Activated T-helper 17 cell treated with anti-CD3 and anti-CD28 coated beads, Interleukin-2, amount 50 U/mL, for 72 hours (primary cell): ENCODE measurements at places on chromosomes 4 and X.

- ATAC-seq: no peak
Observed at GRCh38 chr4:172957216-172957615, 211.4 kb upstream of the GALNT7 start.

- ATAC-seq: no peak
Observed at GRCh38 chr4:120018786-120019185, 47.9 kb downstream of the MAD2L1 start.

GRCh38 chr4:6660430-6660829 lies 19.9 kb downstream of the MRFAP1 start:
- no peak for ATAC-seq

DNA sequence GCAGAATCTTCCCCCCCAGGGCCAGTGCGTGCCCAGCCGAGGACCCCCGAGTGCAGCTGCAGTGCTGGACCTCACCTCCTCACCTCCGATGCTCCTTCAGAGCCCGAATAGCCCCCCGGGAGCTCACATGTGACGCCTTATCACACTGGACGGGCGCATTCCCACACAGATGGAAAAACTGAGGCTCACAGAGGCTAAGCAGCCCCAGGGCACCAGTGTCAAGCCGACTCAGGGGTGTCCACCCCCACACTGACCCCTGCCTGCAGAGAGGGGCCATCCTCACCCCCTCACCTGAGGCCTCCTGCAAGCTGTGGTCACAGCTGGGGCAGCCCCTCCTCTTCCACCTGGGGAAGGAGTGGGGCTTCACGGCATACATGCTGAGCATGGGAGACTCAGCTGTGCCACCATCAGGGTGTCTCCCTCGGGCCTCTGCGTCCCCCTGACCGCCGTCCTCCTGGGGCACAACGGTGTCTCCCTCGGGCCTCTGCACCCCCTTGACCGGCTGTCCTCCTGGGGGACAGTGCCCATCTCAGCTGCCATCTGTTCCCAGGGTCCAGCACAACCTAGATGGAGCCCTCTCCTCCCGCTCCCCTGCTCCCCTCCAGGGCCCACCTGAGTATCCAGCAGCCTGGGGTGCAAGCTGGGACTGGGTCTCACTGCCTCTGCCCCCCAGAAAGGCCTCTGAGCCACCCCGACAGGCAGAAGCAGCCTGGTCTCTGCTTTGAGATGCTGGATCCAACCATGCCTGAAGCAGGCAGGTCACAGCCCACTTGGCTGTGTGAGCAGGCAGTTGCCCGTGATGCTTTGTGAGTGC lies 85.3 kb upstream of the NKX1-1 start:
- ATAC-seq: no peak

DNA sequence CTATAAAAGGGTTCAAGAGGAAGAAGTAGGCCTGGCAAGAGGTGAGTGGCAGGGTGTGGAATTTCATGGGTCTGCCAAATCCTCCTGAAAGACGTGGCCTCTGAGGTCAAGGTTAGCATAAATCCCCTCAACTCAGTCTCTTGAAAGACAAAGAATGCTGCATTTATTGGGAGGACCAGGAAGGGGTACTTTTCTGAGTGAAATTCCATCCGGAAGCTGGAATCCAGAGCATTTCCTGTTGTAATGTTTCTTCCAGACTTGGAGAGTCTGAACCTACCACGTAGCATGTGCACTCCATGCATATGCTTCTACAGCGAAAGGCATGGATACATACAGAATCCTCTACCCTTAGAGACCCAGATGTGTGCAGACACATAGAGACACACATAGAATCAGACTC lies 13.4 kb upstream of the FGD1 start:
- no peak for ATAC-seq

- ATAC-seq: no peak
Observed at GRCh38 chr4:23775694-23776093, 114.2 kb downstream of the PPARGC1A start.

DNA sequence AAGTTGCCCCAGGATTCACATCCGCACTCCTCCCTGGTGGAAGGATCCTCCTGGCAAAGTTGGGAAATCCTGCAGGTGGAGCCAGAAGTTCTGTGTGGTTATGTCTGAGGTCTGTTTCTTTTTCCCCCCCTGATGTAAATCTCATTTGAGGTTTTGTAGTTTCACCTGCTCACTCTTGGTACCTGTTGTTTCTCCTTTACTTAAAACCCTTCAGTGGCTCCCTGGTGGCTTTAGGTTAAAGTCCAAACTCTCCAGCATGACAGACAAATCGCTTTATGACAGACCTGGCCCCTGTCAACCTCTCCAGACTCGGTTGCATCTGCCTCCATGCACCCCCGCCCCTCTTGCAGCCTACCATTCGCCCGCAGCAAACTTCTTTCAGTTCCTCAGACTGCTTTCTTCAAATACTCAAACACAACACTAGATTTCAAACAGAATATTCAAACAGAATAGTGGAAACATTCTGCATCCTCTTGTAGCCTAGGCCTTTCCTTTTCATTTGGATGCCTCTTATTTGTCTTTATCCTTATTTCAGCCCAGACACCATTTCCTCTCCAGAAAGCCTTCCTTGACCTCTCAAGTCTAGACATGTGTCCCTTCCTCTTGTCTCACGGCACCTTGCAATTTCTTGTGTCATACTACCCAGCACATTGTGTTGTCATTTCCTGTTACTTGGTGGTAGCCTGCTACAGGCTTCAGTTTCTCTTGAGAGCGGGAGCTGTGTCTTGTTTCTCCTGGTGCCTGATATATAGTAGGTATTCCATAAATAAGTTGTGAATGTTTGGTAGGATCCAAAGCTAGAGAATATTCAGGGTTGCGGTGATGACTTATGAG lies 24.8 kb downstream of the IL13RA1 start:
- no peak for ATAC-seq

DNA sequence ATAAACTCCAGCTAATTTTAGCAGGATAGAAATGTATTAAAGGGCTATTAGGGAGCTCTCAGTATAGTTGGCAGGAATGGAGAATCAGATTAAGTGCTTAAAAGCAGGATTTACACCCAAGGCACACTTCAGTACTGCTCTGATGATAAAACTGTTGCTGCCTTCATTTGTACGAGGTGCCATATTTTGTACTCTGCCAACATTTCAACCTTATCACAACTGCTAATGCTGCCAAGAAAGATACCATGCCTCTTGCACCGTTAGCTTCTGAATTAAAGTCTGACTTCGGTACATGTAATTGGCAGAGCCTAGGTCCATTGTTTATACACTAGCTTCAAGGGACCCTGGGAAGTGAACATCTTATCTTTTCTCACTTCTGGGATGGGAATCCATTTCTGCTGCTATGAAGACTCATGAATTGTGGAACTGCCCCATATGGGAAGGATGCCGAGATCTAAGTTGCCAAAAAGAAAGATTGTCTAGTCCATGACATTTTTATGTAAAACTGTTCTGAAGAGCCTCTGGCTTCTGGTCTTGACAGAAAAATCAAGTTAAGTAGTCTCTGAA lies 624.0 kb upstream of the IGFBP7 start:
- no peak for ATAC-seq

DNA sequence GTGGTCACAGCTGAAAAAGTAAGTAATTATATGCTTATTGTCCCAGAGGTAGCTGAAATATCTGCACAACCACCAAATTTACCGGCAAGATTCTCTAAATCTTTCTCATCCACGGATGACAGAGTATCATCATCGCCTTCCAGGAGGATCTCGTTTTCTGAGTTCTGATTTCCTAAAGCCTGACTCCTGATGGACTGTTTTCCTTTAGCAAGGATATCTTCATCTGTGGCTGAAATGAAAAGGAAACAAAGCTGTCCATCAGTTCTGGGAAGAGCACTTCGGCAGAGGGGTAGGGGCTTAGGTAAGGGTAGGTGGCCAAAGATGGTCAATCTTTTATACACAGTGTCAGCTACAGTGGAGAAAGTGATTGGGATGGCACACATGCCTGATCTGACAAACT lies 8.7 kb downstream of the MAB21L2 start:
- no peak for ATAC-seq

GRCh38 chr4:110982486-110982885 lies 359.6 kb upstream of the PITX2 start:
- no peak for ATAC-seq

- no peak for ATAC-seq
Observed at GRCh38 chr4:2297606-2298531, 36.0 kb upstream of the MXD4 start.

DNA sequence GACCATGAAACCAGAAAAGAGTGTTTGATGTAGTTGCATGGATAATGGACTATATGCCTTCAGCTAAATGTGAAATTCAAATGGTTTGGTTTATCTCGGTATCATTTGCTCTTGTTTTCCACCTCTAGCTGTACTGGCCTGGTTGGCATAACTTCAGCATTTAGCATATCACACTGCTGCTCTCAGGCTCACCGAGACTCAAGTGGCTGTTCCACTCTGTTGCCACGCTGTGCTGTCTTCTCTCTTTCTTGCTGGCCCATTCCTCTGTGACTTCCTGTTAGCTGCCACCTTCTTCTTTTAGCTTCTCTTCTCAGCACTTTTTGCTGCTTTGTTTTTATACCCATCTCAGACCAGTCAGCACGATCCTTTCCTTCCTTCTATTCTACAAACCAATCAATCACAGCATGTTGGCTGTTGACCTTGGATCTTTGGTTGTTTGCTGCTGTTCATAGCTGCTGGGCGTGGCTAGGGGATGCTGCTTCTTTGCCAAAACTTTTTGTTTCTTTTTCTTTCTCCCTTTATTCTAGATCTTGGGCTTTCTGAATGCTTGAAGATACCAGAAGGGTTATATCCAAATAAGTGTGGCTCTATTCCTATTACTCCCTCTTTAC lies 24.0 kb downstream of the INTS6L start:
- no peak for ATAC-seq

DNA sequence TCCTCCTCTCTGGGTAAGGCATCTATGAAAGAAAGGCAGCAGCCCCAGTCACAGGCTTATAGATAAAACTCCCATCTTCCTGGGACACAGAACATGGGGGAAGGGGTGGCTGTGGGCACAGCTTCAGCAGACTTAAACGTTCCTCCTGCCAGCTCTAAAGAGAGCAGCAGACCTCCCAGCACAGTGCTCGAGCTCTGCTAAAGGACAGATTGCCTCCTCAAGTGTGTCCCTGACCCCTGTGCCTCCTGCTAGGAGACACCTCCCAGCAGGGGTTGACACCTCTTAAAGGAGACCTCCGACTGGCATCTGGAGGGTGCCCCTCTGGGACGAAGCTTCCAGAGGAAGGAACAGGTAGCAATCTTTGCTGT lies 89.9 kb downstream of the EFHC2 start:
- no peak for ATAC-seq

GRCh38 chr4:105767579-105767978 lies 59.0 kb downstream of the GSTCD start:
- ATAC-seq: no peak

- ATAC-seq: no peak
Observed at GRCh38 chrX:154332561-154332960, 37.0 kb downstream of the TKTL1 start.

GRCh38 chr4:138634915-138635314 lies 380.7 kb upstream of the NOCT start:
- ATAC-seq: no peak

GRCh38 chrX:115898382-115899001 lies 272.1 kb upstream of the AGTR2 start:
- no peak for ATAC-seq

DNA sequence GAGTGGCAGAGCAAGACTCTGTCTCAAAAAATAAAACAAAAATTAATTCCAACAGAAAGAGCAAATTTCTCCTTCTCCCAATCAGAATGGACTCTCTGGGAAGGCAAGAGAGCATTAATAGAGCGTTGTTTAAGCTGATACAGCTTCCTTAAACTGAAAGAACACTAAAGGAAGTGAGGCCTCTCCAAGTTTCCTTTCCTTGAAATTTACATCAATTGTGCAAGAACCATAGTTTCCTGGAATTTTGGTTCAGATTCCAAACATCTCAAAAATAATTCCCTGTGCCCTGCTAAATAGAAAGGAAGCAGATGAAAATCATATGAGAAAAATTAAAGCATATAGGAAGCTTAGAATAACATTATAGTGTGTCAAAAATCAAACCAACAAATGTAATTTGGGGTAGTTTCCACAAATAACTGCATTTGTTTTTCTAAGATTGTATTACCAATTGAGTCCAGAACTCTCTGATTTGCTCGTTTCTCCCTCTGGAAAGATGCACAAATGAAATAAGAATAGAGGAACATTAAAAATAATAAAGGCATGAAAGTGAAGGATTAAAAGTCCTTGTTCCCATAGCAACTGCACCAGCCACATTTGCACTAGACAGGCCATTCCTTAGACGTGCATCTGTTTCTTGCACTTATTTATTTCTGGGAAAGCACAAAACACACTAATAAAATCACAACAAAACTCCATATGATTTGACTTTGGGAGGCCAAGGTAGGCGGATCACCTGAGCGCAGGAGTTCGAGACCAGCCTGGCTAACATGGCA lies 3.7 kb upstream of the FAM241A start:
- no peak for ATAC-seq

GRCh38 chr4:76095568-76095967 lies 21.1 kb downstream of the ART3 start:
- ATAC-seq: no peak

DNA sequence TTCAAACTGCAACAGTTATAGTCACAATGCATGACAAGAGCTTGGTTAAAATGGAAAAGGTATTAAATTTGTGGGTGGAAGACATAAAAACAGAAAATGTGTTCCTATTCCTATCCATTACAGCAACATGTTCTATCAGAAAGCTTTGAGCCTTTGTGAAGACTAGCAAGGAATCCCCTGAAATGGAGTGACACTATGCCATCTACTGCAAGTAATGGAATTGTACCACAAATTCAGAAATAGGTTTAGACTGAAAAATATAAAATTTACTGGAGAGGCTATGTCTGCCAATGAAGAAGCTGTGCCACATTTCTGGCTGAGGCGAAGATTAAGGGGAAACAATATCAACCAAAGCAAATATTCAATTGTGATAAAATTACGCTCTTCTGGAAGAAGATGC lies 247.9 kb downstream of the ADAM29 start:
- no peak for ATAC-seq

DNA sequence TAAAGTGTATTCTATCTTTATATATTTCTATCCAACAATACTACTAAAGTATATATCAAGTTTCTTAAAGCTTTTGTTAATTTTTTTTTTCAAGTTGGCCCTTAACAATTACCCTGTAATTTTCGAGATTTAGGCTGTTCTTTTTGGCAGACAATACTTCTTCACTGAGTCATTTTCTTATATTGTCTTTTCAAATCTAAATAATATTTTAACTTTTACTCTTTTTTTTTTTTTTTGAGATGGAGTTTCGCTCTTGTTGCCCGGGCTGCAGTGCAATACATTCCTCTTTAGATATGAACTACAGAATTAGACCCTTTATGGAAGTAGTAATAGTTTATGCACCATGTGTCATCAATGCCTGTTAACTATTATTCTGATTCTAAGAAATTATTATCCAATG lies 120.7 kb downstream of the GLRA3 start:
- ATAC-seq: no peak

GRCh38 chr4:71210823-71211222 lies 128.0 kb upstream of the SLC4A4 start:
- no peak for ATAC-seq

GRCh38 chr4:40844261-40844660 lies 94.5 kb downstream of the NSUN7 start:
- no peak for ATAC-seq

- no peak for ATAC-seq
Observed at GRCh38 chrX:106680716-106681115, 45.8 kb upstream of the RNF128 start.

GRCh38 chr4:90051999-90052398 lies 75.2 kb upstream of the CCSER1 start:
- no peak for ATAC-seq

- no peak for ATAC-seq
Observed at GRCh38 chr4:152325831-152326230, 210.1 kb downstream of the FBXW7 start.

GRCh38 chrX:138946926-138947325 lies 235.4 kb upstream of the FGF13 start:
- ATAC-seq: no peak
